ENCODE measurements at places on chromosomes 16 and 17.

DNA sequence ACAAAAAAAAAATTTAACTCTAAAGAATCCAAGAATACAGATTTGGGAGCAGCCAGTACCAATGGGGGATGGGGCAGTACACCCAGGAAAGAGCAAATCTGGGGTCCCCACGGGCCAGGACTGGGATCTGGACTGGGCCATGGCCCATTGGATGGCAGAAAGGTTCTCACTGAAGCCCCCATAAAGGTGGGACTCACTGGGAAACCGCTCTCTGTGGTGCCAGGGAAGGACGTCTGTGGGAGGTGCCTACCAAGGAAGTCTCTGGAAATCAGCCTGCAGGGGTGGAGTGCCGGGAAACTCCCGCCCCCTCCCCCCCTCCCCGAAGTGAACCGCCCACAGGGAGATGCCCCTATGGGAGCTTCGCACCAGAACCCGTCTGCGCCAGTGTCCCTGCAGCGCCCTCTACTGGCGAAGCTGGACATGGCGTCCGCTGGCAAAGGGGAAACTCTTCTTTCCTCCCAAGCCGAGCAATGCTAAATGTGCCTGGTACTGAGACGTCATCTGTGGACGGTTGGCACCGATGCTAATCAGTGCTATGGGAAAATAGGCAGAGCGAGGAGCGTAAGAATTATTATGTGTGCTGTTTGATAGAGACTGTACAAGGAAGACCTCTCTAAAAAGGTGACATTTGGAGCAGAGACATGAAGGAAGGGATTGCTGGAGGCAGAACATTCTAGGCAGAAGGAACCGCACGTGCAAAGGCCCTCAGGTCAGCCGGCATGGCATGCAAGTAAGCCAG, 671.1 kb downstream of the WWOX start:
- DNase-seq, result no peak

DNA sequence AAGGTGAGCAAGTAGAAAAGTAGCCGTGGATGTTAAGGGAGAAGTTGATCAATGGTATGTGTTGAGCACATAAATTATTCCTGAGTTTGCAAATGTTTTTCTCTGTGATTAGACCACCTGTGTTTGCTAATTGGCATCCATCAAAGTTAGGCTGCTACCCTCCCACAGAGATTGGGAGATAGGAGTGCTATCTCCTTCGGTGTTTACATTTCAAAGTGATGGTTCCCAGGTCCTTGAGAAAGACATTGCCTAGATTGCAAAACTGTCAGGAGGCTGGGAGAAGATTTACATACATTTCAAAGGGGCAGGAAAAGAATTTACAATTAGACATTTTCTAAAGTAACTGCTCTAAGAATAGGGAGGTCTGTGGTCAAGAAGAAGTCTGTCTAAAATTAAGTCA, 54.3 kb upstream of the CNTNAP4 start:
- no peak for DNase-seq

DNA sequence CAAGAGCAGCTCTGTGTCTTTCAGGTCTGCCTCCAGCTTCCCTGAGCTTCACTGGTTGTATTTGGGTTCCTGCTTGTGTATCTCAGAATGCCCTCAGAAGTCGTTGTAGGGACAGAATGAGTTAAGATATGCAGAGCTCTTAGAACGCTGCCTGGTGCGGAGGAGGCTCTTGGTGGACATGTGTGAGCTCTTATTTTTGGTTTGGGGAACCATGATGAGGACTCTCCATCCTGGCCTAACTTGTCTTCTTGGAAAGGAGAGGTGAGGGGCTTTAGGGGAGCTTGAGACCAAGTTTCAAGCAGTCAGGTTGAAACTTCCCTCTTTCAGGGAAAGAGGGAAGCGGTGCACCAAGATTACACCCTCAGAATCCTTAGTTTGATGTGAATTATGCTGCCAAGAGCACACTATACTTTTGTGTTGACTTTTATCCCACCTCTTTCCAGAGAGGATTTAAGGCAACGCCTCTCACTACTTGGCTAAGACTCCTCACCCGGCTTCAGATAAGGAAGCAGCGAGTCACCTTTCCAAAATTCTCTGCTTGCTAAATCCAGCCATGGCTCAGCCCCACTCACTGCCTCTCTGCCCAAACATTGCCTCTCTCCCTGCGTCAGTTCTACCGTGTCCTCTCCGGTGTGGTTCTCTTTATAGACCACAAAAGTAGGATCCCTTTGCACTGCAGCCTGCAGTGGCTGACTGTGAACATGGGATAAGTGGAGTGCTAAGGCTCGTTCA, 12.7 kb downstream of the CDK5RAP3 start:
- no peak for DNase-seq

GRCh38 chr16:24652209-24652712, 77.2 kb upstream of the TNRC6A start:
- no peak for DNase-seq

- no peak for DNase-seq
Observed at GRCh38 chr16:69942627-69943170, 8.4 kb upstream of the CLEC18A start.

GRCh38 chr17:83204230-83204725, 124.9 kb downstream of the METRNL start:
- DNase-seq, result no peak

DNA sequence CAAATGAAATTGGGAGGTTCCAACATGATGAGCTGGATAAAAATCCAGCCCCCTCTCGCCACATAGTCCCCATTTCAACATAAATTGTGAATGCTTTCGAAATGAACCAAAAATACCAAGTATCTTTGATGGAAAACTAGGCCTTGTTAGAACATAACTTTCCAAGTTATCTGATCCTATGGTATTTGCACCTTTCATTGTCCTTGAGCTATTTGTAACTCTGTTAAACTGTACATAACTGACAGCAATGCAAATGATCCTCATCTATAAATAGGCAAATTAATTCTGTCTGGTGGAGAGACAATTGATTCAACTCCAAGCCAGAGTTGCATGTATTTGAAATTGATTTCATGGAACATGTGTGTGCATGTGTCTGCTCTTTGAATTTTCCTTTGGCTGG, 18.2 kb downstream of the CMTM4 start:
- DNase-seq, result no peak

GRCh38 chr17:41653892-41654677, 29.7 kb upstream of the KRT17 start:
- DNase-seq, result no peak

DNA sequence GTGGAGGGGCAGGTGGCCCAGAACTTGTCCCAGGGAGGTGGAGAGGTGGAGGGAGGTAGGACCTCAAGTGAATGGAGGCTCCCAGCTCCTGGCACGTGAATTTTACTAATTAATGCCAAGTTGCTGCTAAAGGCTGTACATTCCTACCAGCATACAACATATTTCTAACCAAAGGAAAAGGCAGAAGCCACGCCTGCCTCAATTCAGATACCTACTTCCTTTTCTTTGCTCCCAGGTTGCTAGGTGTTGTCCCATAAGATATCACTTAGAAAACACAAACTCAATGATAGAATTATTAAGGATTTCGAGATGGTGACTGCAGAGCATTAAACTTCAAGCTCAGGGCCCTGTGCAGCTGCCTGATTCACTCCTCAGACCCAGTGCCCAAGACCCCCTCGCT, 20.5 kb upstream of the SMPD3 start:
- no peak for DNase-seq

DNA sequence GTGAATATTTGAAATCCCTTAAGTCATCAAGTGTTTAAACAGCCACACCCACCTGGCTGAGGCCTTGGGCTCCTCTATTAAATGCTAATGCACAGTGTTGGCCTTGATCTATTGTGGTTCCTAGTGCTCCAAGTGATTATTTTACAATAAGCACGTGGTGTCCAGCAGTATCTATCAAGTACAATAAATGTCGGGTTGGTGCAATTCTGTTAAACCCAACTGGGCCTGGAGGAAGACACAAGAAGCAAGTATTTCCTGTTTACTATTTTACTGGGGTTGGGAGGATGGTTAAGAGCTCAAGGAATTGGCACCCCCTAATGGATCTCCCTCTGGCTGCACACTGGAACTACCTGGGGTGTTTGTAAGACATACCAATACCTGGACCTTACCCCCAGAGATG, 72.1 kb upstream of the HNF1B start:
- no peak for DNase-seq

DNA sequence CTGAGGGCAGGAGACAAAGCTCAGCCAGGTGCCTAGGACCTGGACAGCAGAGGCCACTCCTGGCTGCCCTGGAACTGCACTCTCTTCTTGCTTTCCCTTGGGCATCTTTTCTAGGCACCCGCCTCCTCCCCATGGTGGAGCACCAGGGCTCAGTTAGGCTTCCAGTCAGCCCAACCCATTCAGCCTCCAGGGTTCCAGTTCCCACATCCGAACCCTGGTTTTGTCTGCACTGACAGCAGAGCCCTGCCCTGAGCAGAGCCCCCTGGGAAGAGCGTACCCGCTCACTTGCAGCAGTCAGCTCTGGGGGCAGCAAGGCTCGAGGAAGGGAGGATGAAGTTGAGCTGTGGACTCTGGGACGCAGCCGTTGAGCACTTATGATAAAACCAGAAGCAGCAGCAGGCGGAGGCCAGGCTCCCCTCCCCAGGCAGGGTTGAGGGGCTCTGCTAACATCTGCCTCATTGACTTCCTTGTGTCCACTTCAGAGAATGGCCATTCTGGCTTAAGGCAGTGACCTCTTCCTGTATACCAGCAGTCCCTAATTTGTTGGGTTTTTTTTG, 213.2 kb downstream of the NTN1 start:
- no peak for DNase-seq

- DNase-seq, result peak; percentile 62
Observed at GRCh38 chr17:35170968-35171771, 23.0 kb downstream of the SLC35G3 start.

- DNase-seq, result no peak
Observed at GRCh38 chr16:30747331-30747730, 894 bp upstream of the PHKG2 start.

- no peak for DNase-seq
Observed at GRCh38 chr16:16863672-16864071, 484.7 kb downstream of the NPIPA7 start.

GRCh38 chr16:35560637-35560984, 2101.2 kb downstream of the TP53TG3F start:
- DNase-seq, result no peak

DNA sequence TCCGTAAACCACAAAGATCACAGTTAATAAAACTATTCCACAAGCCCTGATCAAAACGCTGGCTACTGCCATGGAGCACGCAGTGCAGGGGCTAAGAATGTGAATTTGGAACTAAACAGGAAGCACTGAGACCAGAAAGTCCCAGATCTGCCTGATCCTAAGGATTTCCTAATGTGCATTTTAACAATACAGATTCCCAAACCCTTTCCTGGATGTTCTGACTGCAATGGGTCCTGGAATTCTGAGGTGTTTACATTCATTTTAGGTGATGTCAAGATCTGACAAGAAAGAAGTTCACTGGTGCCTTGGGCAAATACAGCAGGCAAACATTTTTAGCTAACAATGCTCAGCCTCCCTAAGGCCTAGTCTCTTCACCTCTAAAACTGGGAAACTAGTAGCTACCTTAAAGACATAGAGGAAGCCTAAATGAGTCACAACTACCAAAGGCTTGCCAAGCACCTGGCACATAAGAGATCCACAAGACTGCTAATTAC, 10.3 kb downstream of the NSMCE1 start:
- no peak for DNase-seq

DNA sequence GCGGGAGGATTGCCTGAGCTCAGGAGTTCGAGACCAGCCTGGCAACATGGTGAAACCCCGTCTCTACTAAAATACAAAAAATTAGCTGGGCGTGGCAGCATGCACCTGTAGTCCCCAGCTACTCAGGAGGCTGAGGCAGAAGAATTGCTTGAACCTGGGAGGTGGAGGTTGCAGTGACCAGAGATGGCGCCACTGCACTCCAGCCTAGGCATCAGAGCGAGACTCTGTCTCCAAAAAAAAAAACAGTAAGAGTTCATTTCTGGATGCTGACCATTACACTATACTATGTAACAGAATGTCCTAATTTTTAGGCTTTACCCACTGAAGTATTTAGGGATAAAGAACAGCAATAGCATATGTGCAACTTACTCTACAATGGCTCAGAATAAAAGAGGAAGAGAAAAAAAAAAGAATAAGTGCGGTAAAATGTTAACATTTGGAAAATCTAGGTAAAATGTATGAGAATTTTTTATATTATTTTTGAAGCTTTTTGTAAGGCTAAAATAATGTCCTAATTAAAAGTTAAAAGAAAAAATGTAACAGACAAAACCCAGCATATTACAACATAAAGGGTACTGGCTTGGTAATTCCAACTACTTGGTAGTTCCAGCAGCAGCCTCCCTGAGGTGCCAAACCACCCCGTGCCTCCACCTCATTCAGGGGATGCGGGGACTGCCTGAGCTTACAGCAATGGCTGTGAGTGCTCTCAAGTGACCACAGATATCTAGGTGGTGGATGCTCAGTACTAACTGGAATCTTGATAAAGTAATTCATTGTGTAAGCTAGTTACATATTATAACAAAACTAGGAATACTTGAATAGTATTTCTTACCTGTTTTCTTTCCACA, 10.9 kb downstream of the COPS3 start:
- no peak for DNase-seq

DNA sequence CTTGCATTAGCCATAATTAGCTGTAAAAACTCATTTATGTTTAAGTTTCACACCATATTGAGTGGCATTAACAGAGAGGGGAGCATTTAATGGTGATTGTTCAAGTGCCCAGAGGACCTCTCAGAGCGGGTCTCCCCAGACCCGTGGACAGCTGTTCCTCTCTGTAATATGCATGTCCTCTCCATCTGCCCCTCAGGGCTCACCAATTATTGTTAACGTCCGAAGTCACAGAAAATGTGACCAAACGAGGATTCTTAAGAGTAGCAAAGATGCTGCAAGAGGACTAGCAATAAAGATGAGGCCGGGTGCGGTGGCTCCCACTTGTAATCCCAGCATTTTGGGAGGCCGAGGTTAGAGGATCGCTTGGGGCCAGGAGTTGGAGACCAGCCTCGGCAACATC, 130.2 kb downstream of the CPPED1 start:
- no peak for DNase-seq

GRCh38 chr17:75816693-75817092, 27.5 kb downstream of the UNC13D start:
- no peak for DNase-seq

- DNase-seq, result no peak
Observed at GRCh38 chr17:2363851-2364762, 26.8 kb downstream of the SGSM2 start.
